ENCODE measurements at places on chromosomes 11 and 22.

DNA sequence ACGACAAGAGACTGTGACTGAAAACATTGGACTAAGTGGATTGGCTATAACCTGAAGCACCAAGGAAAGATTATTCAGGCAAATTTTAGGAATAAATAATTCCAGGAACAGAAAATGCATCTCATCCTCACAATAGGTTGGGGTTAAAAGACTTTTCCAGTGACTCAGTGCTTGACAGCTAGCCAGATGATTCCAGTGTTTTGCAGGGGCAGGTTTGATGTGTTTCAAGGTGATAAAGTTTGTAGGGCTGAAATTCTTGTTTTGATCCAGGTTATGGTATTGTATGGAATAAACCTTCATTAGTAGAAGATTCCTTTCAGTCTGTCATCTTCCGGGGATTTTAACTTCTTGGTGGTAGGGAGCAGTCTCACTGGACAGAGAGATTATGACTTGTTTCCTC lies 2.3 kb downstream of the EXT2 start:
- DNase-seq: no peak

GRCh38 chr11:41134971-41135370 lies 324.5 kb downstream of the LRRC4C start:
- no peak for DNase-seq

GRCh38 chr22:32517921-32518320 lies 43.3 kb downstream of the FBXO7 start:
- DNase-seq: no peak

DNA sequence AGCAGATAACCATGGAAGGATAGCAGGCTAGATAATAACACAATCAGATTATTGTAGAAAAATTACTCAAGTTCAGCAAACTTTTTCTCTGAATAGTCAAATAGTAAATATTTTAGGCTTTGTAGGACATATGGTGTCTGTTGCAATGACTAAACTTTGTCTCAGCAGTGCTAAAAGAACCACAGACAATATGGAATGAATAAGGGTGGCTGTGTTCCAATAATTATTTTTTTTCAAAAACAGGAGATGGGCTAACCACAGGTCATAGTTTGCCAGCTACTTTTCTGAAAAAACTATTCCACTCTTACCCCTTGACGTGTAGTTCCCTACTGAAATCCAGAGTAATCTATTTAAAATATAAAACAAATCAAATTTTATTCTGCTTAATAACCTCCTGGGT lies 153.9 kb upstream of the LRRC4C start:
- DNase-seq: no peak

- DNase-seq: no peak
Observed at GRCh38 chr11:797296-798092, 587 bp downstream of the SLC25A22 start.

GRCh38 chr22:20299746-20300136 lies 20.1 kb downstream of the DGCR6L start:
- no peak for DNase-seq

DNA sequence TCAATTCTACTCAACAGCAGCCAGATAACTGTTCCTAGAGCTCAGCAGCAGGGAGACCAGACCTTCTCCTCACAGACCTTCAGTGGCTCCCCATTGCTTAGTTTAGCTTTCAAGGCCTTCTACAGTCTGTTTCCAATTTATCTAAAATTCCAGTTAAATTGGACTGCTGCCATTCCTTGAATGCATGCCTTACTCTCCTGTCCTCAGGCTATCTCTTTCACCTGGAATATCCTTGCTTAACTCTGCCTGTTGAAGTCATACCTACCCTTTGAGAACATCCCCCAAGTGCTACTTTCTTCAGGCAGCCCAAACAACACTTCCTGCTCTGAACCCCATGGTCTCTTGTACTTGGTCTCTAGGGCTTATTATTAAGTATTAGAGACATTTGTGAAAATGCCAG lies 120.7 kb upstream of the TENM4 start:
- DNase-seq: no peak

DNA sequence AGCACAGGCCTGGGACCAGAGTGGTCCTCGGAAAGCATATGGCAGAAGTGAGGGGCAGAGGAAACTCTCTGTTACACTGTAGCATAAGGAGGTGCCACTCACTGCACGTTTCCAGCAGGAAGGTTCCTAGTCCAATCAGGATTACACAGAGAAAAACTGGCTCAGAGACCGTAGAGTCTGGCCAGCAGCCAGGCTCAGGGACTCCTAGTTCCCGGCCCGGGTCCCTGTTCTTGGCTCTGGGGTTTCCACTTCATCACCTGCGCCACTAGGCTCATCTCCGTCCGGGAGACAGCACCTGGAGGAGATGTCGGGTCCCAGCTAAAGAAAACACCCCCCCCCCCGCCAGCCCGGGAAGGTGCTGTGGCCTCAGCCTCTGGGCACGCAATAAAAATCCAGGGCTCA lies 1.1 kb downstream of the TTLL12 start:
- no peak for DNase-seq
